ENCODE measurements at places on chromosomes 4 and X. TPM values are rescaled to one million over a fixed set of nuclear protein-coding genes. Genes with fewer than 3 reads are reported as not detected.
A peak's percentile ranks its signal among the peaks of the same experiment; 100 is the strongest.

DNA sequence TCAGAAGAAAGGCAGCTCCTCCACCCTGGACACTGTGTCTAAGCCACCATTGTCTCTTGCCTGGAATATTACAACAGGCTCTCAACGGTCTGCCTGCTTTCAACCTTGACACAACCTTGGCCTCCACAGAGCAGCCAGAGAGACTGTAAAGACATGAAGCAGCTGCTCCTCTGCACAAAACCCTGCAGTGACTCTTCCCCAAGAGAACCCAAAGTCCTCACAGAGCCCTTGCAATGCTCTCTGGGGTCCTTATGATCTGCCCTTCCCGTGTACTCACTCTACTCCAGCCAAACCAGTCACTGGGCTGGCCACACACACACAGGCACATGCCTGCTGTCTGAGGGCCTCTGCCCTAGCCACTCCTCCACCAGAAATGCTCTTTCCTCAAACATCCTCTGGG, 75.9 kb upstream of the CPEB2 start:
- no peak for DNase-seq

- DNase-seq: peak; percentile 23
Measured at GRCh38 chr4:13483768-13484121, 395 bp downstream of the RAB28 start.

- no peak for DNase-seq
Measured at GRCh38 chr4:90226734-90227133, 99.5 kb downstream of the CCSER1 start.

DNA sequence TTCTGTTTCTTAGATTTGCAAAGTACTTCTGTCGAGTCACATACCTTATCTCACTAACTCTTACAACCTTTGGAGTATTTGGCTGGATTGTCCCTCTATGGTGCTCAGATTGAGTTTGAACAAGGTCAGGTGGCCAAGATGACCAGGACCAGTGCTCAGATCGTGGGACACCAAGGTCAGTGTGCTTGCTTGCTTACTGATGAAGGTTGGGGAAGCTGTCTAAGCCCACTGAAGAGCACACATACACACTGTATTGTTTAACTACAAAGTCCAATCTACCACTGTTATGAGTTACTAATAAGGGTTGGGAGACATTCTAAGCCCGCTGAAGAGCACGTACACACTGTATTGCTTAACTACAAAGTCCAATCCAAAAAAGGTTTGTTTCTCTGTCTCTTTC, 53.7 kb downstream of the TAB3 start:
- no peak for DNase-seq

- no peak for DNase-seq
Measured at GRCh38 chrX:67998540-67998939, 434.8 kb downstream of the OPHN1 start.

GRCh38 chrX:132742246-132742645, 216.2 kb downstream of the HS6ST2 start:
- DNase-seq: no peak

DNA sequence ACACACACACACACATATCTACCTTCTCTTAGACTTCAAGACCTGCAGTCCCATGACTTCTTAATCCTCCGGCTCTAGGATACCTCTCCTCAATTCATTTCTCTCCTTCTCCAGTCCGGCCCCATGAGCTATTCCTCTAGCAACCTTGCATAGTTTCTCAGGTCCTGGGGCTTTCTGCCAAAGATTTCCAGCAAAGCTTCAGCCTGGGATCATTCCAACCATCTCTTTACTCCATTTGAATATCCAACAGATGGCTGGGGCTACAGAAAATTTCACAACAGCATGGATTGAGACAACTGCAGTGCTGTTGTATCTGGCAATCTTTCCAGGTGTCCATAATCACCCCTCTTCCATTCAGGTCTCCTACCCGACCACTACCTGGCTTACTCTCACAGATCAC, 184.1 kb downstream of the DCHS2 start:
- DNase-seq: no peak

Gene GCNA
- 4.7 TPM for total RNA-seq

Gene USP51
- total RNA-seq: 1.8 TPM
